Activated CD8-positive, alpha-beta T cell treated with anti-CD3 and anti-CD28 coated beads, Interleukin-2, amount 10 ng/mL, durations not matched to agents 7 days and 5 days (primary cell): ENCODE measurements at places on chromosomes 13 and 19. TPM values are rescaled to one million over a fixed set of nuclear protein-coding genes. Genes with fewer than 3 reads are reported as not detected.
A peak's percentile ranks its signal among the peaks of the same experiment; 100 is the strongest.

DNA sequence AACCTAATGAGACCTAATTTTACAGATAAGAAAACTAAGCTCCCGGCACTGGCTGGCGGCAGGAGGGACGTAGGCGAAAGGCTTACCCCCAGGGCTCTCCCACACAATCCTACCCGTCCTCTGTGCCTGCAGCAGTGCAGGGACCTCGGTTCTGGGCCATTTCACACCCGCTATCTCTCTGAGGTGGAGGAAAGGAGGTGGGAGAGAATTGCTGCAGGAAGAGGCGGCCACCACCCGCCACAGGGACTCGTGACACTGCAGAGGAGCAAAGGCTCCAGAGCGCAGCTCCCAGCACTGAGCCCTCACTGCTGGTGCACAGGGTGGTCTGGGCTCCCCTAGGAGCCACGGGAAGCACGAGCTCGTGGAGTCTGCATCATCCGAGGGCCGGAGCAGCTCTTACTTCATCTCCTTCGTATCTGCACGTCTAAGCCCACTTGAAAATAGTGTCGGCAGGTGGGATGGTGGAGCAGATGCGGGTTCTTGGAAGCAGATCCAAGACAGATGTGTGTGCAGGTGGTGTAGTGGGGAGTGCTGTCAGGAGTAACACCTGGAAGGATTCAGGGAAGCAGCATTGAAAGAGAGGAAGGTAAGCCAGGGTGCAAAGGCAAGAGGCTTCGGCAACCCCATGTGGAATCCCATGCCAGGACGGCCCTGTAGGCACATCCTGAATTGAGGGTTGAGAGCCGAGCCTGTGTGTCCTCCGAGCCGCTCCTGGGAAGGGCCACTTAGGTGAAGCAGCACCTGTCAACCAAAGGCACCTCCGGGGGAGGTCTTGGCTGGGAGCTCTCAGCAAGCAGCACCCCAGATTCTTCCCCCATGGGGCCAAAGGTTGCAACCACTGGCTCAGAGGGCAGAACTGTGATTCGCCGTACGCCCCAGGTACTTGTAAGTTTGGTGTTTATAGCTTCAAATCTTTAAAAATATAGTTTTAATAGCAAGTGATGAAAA is 115.8 kb upstream of the SPACA7 start:
- no peak for DNase-seq

- DNase-seq = peak; percentile 41
Observed at GRCh38 chr13:102597029-102597961, 509 bp downstream of the TPP2 start.

DNA sequence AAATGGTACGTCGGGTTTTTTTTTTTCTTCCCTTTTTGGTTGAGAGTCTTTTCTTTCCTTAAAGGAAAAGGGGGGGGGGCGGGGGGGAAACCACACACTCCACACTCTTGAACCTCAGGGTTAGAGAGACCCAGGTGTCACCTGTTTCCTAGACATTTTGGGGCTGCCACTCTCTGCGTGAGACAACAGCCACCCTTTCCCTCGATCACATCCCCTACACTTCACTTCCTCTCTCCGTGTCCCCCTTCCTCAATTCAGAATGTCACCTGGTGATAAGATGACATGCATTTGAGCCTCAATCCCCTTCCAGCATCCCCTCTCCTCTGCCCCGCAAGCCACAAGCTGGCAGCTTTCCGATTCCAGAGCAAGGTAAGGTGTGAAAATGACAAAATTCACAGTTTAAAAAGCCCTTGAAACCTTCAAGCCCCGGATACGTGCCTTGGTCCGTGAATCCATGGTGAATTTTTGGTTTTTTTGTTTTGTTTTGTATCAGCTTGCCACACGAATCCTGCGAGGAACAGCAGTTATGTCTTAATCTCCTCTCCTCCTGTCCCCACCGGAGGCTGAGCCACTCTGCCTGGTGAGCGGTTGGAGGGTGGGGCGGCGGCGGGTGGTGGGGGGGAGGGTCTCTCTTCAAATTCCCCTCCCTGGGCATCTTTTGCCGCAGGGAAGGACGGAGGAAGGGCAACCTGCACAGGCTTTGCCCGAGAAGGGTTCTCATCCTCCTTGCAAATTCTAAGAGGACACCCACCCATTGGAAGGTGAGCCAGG is 4.2 kb downstream of the PTPRS start:
- DNase-seq = no peak

DNA sequence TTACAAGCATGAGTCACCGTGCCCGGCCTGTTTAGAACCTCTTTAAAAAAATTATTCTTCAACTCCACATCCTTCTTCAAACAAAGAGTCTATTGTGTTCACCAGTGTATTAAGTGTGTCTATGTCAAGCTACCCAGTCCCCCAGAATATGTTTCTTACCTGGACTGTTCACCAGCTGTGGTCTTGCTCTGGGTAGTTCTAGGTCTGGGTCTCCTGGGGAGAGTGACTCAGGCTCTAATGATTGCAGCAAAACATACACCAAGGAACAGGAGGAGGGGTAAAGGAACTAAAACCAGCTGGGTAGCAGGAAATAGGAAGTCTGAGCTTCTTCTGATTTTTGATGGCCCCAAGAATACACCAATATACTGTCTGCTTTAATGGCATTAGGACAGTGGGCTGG is at the start of gene FPR1:
Gene FPR1 (minus strand): TSS at position 224 of the 400 bp plus-strand sequence. CDS start 4,884 bp downstream, outside the sequence.
- no peak for DNase-seq

DNA sequence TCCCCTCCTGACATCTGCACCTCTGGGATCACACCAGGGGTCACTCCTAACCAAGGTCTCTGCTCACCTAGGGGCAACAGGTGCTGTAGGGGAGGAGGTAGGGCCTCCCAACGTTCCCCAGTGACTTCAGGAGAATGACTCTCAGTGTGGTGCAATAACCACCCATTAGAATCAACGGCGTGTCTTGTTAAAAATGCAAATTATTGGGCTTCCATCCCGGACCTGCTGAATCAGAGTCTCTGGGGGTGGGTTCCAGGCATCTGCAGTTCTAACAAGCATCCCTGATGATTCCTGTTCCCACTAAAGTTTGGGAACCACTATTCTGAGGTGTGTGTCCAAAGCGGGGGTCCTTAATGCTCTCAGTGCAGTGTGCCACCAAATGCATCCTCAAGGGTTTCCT is 84.6 kb downstream of the CRYL1 start:
- no peak for DNase-seq

DNA sequence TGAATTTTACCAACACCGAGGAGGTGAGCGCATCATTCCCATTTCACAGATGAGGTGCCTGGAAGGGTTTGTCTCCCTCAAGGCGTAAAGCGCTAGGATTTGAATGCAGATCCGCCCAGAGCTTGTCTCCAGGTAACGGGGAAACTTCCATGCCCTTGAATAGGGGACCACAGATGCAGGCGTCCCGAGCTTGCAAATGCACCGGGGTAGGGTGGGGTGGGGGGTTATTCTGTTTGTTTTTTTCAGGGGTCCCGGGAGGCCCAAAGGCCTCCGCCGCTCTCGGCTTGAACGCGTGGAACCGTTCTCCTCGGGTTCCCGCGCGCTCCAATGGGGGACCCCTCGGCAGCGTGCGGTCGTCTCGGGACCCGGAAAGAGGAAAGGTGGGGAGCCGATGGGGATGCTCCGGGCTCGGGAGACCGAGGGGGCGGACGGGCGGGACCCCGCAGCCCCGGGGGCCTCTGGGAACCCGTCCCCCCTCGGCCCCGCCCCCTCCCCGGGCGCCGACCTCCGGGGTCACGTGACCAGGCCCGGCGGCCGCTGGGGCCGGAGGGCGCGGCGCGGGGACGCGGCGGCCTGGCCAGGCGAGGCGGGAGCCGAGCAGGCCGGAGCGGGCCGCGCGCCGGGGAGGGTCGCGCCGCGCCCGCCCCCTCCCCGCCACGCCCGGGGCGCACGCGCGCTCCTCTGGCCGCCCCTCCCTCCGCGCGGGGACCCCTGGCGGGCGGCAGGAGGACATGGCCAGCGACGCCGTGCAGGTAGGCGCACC is at the start of gene PKN1:
Gene PKN1 (plus strand): TSS at position 516 of the 763 bp plus-strand sequence. CDS start 216 bp downstream, at position 732.
- peak; percentile 60 for DNase-seq

Gene UGGT2
- total RNA-seq = not detected

Gene WASF3
- total RNA-seq = not detected

- peak; percentile 82 for DNase-seq
Observed at GRCh38 chr13:40982772-40983171, 36.3 kb downstream of the ELF1 start.

Gene NTF4
- total RNA-seq = not detected

GRCh38 chr19:6765738-6766356 is 1.4 kb downstream of the SH2D3A start:
- DNase-seq = no peak

GRCh38 chr13:64540468-64540867 is 2689.7 kb downstream of the PCDH9 start:
- DNase-seq = no peak

Gene SH3GL1
- 65.1 TPM for total RNA-seq
